ENCODE measurements at places on chromosomes 6 and 20.

DNA sequence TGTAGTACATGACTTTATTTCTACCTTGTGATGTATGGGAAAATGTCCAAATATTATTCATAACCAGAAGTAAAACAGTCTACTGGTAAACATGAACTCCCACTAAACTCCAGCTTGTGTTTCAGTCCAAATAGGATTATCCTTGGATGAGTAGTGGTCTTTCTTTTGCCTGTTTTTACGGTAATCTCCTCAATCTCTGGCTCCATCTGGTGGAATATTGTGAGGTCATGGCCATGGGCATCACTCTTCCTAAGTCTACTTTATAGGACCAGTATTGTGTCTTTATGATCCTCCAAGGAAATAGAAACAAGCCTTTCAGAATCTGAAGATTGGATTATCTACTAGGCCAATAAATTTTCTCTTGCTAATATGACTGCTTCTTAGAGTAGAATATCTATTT, 505.0 kb downstream of the BMP2 start:
- no peak for DNase-seq

DNA sequence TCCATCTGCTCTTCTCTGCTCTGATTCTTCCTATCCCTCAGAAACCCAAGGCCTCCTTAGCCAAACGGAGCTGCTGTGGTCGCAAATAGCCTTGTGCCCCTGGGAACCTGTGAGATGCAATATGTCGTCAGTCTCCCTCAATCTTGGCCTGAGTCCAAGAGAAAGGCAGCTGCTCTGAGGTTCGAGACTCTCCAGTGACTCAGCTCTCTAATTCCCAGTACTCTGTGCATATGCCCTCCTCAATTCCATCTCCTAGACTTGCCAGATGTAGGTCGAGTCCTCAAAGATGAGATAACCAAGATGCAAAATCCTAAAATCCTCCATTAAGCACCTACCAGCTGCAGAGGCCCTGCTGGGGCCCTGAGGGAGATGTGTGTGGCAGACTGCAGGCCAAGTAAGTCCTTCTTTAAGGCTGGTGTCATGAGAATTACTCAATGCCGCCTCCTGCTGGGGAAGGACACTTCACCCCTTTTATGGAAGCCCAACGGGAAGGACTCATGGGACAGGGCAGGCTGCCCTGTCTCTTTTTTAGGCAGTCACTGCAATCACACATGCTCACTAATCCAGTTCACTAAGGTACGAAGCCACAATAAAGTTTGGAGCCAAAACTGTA, 28.5 kb downstream of the C6orf15 start:
- DNase-seq: no peak

DNA sequence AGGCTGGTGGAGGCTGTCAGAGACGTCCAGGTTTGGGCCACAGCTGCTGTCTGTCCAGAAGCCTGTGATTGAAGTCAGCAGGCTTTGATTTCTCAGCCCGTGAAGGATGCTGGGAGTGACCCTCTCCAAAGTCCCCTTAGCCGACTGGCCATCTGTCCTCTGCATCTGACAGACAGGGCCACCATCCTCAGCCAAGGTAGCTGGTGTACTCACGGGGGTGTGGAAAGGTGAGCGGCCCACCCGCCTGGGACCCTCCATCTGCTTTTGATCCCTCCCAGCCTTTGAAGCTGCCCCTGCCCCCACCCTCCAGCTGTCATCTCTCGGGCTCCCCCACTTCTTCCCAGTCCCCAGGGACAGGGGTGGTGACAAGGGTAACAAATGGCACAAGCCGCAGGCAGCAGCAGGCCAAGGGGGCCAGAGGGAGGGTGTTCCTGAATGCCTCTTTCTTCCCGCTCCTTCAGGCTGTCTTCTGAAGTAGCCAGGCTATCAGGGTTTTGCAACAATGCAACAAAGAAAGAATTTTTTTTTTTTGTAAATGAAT, 84.4 kb downstream of the EYA2 start:
- DNase-seq: no peak

GRCh38 chr6:38976801-38977500, 71.6 kb upstream of the GLP1R start:
- no peak for DNase-seq

DNA sequence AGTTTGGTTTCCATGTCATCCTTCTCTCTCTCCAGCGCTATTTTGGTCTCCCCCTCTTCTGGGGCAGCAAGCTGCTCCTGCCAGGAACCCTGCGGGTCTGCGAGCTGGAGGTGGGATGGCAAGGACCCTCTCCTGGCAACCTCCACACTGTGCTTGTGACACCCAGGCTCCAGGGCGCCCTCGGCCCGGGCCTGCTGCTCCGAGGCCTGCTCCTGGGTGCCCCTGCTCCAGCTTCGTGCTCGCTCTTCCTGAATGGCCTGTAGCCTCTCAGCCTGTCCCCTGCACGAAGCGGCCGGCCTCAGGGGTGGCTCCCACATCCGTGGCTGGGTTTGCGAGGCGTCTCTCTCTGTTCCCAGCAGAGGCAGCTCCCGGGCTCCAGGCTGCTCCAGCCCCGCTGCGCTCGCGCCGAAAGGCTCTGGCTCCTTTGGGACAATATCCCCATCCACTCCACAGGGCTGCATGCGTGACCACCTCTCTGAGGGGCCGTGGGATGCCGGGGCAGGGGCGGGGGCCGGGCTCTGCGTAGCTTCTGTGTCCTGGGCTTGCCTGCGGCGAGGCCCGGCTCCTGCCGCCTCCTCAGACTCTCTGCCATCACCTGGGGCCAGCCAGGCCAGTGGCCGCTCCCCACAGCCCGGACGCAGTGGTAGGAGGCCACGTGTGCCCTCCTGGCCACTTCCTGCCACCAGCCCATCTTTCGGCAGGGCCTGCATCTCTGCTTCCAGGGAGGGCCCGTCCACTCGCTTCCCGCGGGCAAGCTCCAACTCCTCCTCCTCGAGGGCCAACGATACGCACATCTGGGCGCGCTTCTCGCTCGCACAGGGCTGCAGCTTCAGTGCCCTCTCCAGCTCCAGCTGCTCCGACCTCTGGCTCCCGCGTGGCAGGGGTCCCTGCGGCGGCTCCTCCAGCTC, 68.9 kb downstream of the GINS1 start:
- no peak for DNase-seq

- DNase-seq: no peak
These were observed 524 bp upstream of the NOL4L start for GRCh38 chr20:32585586-32586127.

GRCh38 chr6:111527367-111527766, 44.3 kb upstream of the REV3L start:
- no peak for DNase-seq

- no peak for DNase-seq
These were observed 27.4 kb downstream of the HEBP2 start for GRCh38 chr6:138431256-138432062.

- no peak for DNase-seq
These were observed 59.6 kb downstream of the RAB44 start for GRCh38 chr6:36757206-36757605.

GRCh38 chr6:34182751-34183531, 37.1 kb upstream of the GRM4 start:
- DNase-seq: no peak

- no peak for DNase-seq
These were observed 197.6 kb upstream of the PMEPA1 start for GRCh38 chr20:57907131-57908000.

DNA sequence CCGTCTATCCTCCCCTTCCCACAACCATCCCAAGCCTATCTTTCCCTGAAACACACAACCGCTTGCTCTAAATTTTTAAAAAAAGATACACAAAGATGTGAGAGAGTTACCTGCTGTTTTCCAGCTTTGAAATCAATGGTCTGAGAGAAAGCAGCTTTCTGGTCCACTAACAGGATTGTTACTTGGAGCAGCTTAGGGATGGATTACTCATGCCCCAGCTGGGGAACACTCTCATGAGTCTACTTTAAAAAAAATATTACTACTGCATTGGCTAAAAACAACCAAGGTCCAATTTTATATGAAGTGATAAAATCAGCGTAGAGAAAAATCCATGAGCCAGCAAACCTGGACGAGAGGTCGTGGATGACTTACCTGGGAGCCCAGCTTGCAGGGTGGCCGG, 29.6 kb upstream of the FOXC1 start:
- no peak for DNase-seq

- no peak for DNase-seq
These were observed 26.0 kb downstream of the CEBPB start for GRCh38 chr20:50216543-50217206.

- DNase-seq: no peak
These were observed 13.3 kb downstream of the GRM4 start for GRCh38 chr6:34132486-34133185.

- peak; percentile 8 for DNase-seq
These were observed 28.2 kb upstream of the VEGFA start for GRCh38 chr6:43741829-43742228.

DNA sequence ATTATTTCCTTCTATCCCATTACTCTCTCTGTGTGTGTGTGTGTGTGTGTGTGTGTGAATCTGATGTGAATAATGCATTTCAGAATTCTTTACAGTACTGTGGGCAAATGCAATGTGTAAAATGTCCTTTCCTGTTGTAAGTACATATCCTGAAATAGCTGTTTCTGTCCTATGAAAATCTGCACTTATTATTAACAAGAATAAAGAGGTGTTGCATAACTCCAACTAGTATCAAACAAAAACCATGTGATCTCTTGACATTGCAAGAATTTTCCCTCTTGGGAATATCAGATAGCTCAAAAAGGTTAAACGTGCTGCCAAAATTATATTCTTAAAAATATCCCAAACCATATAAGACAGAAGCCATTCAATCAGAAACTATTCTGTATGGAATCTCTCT, 52.0 kb downstream of the LGSN start:
- no peak for DNase-seq

- no peak for DNase-seq
These were observed 303.9 kb upstream of the SGK1 start for GRCh38 chr6:134621858-134622257.

- DNase-seq: no peak
These were observed 1.4 kb upstream of the FKBPL start for GRCh38 chr6:32131439-32131948.

- DNase-seq: no peak
These were observed 158.3 kb downstream of the OPRM1 start for GRCh38 chr6:154197196-154197860.

DNA sequence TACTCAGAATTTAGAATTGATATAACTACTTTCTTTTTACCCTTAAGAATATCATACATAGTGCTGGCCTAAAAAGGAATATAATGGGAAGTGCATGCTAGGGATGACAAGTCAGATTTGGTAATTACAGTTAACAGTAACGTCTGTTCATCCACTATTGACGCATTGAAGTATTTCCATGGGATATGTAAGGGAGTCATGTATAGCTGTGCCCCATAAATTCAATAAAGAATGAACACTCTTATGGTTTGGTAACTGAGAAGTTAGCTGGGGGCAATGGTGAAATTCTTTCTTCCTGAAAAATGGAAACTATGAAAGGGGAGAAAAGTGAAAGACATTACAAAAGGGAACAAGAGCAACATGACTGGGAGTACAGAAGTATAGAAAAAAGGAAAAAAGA, 2.6 kb upstream of the COL19A1 start:
- DNase-seq: no peak

- DNase-seq: no peak
These were observed 117.0 kb upstream of the KCNG1 start for GRCh38 chr20:51139891-51140290.

- DNase-seq: no peak
These were observed 147.3 kb downstream of the DLL1 start for GRCh38 chr6:170143401-170144150.

GRCh38 chr6:14440940-14441781, 323.6 kb downstream of the CD83 start:
- peak; percentile 70 for DNase-seq

- DNase-seq: no peak
These were observed 95.5 kb upstream of the PRND start for GRCh38 chr20:4626228-4626627.

GRCh38 chr20:44601801-44602204, 19.4 kb downstream of the PKIG start:
- DNase-seq: no peak

- DNase-seq: no peak
These were observed 159.0 kb upstream of the GMDS start for GRCh38 chr6:2404211-2404929.

DNA sequence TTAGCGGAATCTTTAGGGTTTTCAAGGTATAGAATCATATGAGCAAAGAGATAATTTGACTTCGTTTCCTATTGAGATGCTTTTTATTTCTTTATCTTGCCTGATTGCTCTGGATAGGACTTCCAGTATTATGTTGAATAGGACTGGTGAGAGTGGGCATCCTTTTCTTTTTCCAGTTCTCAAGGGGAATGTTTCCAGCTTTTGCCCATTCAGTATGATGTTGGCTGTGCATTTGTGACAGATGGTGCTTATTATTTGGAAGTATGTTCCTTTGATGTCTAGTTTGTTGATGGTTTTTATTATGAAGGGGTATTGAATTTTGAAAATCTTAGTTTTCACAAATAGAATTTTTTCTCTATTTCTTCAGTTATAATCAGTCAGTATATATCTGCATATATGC, 656.6 kb upstream of the MAP3K7 start:
- DNase-seq: no peak

DNA sequence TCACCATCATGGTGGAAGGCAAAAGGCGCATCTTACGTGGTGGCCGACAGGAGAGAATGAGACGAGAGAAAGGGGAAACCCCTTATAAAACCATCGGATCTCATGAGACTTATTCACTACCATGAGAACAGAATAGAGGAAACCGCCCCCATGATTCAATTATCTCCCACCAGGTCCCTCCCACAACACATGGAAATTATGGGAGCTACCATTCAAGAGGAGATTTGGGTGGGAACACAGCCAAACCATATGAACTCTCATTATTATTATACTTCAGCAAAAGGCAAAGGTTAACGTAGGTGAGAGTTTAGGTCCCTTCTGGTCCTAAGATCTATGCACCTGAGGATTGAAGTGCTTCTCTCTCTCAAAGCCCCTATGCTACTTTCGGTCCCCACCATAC, 2.4 kb upstream of the PFDN4 start:
- no peak for DNase-seq

GRCh38 chr6:26328265-26328844, 36.6 kb upstream of the BTN3A2 start:
- DNase-seq: no peak

Data from NCI-H774 (cell line).